ENCODE measurements at places on chromosomes 3 and 15.

DNA sequence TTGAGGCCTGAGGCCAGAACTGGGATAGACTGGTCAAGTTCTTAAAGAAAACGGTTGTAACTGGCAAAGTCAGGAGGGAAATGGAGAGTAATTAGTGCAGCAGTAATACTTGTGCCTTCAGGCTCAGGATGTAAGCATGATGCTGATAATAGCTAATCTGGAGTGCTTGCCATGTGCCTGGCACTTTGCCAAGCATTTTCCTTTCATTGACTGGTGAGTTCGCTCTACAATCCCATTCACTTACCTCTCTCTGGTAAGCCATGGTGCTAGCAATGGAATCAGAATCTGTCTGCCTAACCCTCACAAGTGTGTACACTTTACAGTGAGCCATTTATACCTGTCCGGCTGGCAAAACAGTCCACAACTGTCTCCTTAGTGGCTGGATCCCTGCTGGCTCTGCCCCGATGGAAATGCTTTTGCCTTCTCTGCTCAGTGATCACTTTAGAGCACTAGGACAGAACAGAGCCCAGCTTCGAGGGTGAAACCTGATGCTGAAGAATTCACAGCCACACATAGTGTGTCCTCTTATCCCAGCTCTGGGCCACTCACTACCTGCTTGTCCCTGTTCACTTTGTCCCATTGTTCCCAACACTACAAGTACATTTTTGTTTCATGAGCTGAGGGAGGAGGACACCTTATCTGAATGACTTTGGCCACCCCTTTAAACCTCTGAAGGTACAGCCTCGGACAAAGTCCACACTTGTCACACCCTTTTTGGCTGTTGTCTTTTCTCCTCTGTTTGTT is 10.3 kb downstream of the CHP1 start:
- no peak for DNase-seq

GRCh38 chr15:24734396-24734795 is 58.8 kb downstream of the NPAP1 start:
- DNase-seq = no peak

GRCh38 chr3:140347151-140347550 is 330.7 kb upstream of the TRIM42 start:
- no peak for DNase-seq

- no peak for DNase-seq
Observed at GRCh38 chr3:138227650-138228049, 40.5 kb downstream of the ARMC8 start.

DNA sequence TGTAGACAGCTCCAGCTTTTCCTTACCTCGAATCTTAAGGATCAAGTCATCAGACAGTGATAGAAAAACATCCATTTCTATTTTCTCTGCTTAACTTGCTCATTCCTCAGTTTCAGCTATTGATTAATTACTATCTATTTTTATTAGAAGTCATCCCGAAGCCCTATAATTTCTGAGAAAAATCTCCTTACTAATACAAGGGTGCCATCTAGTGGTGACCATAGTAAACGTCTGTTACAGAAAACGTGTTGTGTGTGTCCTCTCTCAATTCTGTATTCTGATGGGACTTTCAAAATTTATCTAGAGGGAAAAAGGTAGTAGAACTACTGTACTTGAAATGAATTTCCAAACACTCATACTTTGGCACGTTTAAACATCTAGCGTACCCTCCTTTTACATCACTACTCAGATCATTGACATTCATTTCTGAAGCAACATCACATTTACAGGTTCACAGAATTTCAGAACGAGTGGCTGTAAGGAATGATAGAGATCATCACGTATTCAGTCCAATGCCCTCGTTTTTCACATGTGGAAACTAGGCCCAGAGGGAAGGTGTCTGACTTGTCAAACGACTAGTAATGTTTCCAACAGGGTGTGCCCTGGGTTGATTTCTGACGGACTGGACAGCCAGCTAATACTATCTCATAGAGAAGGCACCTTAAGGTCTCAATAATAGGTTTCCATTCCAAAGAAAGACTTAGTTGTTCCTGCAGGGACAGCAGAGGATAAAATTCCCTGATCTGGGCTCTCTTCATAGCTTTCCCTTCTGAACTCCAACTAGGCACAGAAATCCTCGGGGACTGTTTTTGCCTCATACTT is 25.6 kb downstream of the HACD2 start:
- DNase-seq = no peak

GRCh38 chr15:84950570-84951111 is 31.0 kb upstream of the PDE8A start:
- no peak for DNase-seq

DNA sequence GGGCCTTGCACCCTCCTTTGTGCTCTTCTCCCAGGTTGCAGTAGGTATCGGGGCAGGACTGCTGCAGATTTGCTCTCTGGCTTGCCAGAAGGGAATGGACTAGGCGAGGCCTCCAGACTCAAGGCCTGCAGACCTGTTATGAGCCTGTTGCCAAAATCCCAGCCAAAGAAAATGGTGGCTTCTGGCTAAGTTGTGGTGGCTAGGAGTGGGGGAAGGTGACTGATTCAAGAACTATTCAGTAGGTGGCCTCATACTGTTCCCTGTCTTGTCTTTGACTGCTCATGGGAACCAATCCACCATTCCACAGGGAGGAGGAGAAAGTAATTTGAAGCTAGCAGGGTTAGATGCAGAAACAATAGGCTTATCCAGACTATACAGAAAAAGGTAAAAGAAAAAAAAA is 380.4 kb upstream of the PROK2 start:
- DNase-seq = no peak

Measured in ovary (tissue), 10 donors.